ENCODE measurements at places on chromosomes 5 and 9. TPM values are rescaled to one million over a fixed set of nuclear protein-coding genes. Genes with fewer than 3 reads are reported as not detected.

CDC42SE2 gene
- 114 TPM for total RNA-seq

ITGA2 gene
- 0.05 TPM for total RNA-seq

CNTNAP3 gene
- 0.71 TPM for total RNA-seq

TRIM36 gene
- total RNA-seq = 8.9 TPM

SLC45A2 gene
- total RNA-seq = not detected

TLE1 gene
- 16.3 TPM for total RNA-seq

OR1Q1 gene
- total RNA-seq = not detected

SLC34A1 gene
- total RNA-seq = not detected

ACOT12 gene
- total RNA-seq = not detected

TTF1 gene
- total RNA-seq = 22.8 TPM

ARSI gene
- not detected for total RNA-seq

TICAM2 gene
- 13.3 TPM for total RNA-seq

CCDC112 gene
- 5.3 TPM for total RNA-seq

SPATA31A5 gene
- not detected for total RNA-seq

KIAA0825 gene
- 1.4 TPM for total RNA-seq

SUB1 gene
- total RNA-seq = 237 TPM

SPATA31C1 gene
- total RNA-seq = not detected

PLAC8L1 gene
- 0.37 TPM for total RNA-seq

ZNF79 gene
- total RNA-seq = 14.0 TPM

ZFP2 gene
- 0.44 TPM for total RNA-seq
